ENCODE measurements at places on chromosomes 1 and 21.

- DNase-seq: no peak
Measured at GRCh38 chr1:151294742-151295462, 12.8 kb downstream of the ZNF687 start.

- peak; percentile 48 for DNase-seq
Measured at GRCh38 chr1:200302192-200302920, 107.5 kb downstream of the ZNF281 start.

- DNase-seq: no peak
Measured at GRCh38 chr1:197469620-197470210, 201.7 kb downstream of the CRB1 start.

- no peak for DNase-seq
Measured at GRCh38 chr1:226550672-226551041, 2.1 kb downstream of the STUM start.

GRCh38 chr21:42146821-42147220 lies 72.1 kb upstream of the ABCG1 start:
- no peak for DNase-seq

DNA sequence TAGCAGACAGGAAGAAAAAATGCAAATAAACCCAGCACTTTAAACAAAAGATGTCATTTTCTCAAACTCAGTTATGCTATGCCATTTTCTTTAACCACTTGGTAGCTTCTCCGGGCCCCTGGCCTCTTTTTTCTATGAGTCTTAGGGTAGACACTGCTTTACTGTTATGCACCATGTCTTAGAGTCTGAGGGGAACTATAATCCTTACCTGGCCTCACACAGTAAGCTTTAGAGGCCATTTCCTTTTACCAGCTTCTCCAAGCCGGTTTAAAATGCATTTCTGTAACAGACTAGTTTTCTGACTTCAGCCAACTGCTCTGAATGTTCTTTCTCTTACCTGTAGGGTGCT lies 73.7 kb upstream of the EDEM3 start:
- DNase-seq: no peak

DNA sequence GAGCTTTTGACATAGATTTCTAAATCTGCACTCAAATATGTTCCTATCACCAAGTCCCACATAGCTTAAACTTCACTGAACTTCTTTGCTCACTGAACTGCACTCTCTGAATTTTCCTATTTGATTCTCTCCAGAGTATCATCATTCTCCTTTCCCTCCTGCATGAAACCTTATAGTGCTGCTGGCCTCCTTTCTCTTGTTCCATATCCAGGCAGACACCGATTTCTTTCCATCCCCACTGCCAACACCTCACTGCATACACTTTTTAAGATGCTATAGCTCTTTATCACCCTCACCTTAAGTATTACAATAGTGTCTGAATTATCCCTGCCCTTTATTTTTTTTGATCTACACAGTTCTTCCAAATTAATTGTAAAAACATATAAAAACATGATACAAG lies 3.1 kb upstream of the TRIM45 start:
- DNase-seq: no peak

DNA sequence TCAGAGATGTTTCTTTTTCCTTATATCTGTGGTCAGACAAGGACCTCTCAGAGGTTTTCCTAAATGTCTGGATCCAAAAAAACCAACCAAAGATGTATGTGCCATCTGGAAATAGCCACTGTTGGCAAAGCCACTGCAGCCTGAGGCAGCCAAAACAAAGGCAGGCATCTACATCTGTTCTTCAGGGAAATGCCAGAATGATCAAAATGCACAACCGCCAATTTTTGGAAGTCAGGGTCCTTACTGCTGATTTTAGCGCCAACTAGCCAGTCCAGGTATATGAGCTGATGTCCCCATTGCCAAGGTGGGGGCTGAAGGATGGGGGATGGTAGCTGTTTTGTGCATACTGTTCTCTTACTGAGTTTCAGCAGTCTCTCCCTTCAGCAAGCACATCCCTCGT lies 45.9 kb downstream of the SYT14 start:
- no peak for DNase-seq

DNA sequence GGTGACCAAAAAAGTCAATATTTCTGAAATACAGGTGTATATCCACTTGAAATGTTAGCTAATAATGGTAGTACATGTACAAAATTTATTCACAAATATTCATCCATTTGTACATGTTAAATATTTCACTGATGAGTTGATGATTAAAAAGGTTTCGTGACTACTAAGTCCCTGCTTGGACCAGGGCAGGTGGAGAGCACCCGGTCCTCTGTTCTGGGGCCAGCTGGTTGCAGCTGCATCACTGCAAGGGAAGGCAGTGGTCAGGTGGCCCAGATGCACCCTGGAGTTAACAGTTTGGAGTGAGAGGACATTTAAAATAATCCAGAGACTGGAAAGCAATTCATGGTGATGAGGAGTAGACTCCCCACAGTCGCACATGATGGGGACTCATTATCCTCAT lies 141.2 kb downstream of the ZBTB18 start:
- no peak for DNase-seq

DNA sequence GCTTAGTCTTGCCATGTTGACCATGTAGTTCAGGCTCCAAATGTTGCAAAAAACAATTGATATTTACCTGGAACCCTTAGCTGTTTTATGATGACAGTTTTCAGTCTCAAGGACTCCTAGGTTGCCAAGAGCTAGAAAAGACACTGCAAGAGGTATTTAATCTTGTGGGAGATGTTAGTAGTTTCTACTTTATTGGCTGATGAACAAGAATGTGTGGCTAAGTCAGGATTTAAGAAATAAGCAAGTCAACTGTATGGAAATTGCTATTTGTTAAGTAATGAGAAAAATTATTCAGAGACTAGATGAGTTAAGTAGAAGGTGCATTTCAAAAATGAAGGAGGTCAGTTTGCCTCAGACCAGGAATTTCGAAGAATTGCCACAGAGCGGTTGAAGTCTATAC lies 639.7 kb upstream of the USP24 start:
- DNase-seq: no peak

DNA sequence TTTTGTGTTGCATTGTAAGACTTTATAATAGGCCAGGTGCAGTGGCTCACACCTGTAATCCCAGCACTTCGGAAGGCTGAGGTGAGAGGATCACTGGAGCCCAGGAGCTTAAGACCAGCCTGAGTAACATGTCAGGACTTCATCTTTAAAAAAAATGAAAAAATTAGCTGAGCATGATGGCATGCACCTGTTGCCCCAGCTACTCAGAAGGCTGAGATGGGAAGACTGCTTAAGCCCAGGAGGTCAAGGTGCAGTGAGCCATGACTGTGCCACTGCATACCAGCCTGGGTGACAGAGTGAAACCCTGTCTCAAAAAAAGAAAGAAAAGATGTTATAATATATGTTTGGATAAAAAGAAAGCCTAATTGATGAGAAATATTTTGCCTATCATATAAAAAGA lies 34.9 kb downstream of the HMCN1 start:
- DNase-seq: no peak

GRCh38 chr1:145949219-145949618 lies 8.6 kb downstream of the LIX1L start:
- DNase-seq: no peak

DNA sequence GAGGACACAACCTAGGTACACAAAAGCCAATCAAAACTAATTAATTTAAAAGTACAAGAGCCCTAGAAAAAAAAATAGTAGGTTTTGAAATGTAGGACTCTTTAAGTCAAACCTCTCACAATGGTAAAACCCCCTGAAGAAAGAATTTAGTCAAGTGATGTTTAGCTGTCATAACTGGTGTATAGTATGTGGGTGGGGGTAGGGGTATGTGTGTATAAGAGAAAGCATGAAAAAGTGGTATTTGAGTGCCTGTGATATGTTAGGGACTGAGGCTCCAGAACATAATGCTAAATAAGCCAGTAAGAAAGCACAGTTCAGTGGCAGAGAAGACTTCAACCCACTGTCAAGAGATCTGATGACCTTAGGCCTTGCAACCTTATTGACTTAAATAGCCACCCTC lies 507.9 kb downstream of the TTLL7 start:
- DNase-seq: no peak

Measured in CD4-positive, alpha-beta T cell (primary cell).